ENCODE measurements at places on chromosomes 11 and 22.

DNA sequence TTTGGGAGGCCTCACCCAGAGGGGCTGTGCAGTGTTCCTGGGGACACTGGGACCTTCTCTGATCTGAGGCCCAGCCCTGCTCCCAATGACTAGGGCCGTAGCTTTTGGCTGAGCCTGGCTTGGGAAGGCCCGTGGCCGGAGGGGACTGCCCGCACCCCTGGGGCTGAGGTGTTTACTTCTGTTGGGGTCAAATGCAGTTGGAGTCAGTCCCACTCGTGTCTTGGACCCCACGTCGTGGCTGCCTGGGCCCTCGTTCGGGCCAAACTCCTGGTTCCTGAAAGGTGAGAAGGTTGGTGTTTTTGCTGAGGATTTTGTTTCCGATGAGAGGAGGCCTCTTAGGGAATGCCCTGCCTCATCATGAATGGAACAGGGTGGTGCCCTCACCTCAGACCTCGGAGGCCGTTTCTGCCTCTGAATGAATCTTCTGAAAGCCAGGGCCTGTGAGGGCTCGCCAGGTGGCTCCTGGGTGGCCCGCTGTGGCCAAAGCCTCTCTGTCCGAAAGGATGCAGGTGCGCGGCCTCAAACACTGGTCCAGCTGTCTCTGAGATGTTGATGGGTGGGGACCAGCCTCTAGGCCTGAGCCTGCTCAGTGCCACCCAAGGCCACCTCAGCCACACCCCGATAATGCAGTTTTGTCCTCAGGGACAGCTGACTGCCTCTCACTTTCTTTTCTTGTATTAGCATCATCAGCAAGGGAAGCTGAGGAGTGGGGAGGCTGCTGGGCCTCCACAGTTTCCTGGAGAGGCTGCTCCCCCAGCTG is 40.3 kb upstream of the A4GALT start:
- no peak for DNase-seq

- no peak for DNase-seq
Measured at GRCh38 chr22:17921871-17922821, 102.2 kb downstream of the MICAL3 start.

GRCh38 chr11:132073787-132074186 is 703.4 kb downstream of the NTM start:
- no peak for DNase-seq

DNA sequence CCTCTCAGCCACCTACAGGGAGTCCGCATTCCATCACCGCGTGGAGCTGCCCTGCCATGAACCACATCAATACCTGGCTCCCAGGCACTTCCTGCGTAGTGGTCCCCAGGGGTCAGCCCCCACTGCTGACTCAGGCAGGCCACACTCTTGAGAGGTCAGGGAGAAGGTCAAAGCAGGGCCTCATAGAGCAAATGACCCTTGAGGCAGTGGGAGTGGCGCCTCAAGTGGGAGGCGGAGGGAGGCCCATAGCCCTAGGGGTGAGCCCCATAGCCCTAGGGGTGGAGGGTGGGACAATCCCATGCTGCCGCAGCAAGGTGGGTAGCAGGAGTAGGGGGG is 5.0 kb downstream of the PRDX5 start:
- no peak for DNase-seq

DNA sequence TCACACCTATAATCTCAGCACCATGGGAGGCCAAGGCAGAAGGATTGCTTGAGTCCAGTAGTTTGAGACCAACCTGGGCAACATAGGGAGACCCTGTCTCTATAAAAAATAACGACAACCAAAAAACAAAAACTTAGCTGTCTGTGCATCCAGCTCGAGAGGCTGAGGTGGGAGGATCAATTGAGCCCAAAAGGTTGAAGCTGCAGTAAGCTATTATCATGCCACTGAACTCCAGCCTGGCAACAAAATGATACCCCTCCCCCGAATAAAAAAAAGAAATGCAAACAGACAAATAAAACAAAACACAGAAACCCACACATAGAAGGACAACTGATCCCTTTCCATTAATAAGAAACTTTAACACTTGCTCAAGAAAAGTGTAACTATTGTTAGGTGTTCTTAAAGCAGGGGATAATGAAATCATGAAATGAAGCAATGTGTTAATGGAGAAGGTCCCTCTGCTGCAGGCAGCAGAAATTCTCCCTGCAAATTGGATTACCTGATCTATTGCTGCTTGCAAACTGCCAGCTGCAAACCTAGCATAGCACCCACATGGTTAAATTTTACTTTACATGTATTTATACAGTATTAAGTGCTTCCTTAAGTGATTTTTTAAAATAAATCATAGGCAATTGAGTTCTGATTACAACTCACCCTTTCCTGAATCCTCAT is 226.3 kb downstream of the SBF2 start:
- DNase-seq: no peak

- DNase-seq: no peak
Measured at GRCh38 chr11:120061761-120062560, 76.0 kb downstream of the TRIM29 start.

DNA sequence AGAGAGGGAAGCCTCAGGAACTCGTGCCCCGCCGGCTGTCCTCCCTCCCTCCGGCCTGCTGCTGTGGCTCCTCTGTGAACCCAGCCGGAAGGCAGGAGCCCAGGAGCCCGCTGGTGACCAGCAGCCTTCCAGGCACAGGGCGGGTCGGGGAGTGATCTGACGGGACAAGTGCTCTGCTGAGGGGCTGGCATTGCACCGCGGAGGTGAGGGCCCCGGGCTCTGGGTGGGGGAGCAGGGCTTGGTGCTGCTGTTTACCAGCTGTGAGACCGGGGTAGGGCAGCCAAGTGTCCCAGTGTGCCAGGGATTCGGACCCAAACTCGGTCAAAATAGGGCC is 53.3 kb downstream of the FLRT1 start:
- DNase-seq: no peak

DNA sequence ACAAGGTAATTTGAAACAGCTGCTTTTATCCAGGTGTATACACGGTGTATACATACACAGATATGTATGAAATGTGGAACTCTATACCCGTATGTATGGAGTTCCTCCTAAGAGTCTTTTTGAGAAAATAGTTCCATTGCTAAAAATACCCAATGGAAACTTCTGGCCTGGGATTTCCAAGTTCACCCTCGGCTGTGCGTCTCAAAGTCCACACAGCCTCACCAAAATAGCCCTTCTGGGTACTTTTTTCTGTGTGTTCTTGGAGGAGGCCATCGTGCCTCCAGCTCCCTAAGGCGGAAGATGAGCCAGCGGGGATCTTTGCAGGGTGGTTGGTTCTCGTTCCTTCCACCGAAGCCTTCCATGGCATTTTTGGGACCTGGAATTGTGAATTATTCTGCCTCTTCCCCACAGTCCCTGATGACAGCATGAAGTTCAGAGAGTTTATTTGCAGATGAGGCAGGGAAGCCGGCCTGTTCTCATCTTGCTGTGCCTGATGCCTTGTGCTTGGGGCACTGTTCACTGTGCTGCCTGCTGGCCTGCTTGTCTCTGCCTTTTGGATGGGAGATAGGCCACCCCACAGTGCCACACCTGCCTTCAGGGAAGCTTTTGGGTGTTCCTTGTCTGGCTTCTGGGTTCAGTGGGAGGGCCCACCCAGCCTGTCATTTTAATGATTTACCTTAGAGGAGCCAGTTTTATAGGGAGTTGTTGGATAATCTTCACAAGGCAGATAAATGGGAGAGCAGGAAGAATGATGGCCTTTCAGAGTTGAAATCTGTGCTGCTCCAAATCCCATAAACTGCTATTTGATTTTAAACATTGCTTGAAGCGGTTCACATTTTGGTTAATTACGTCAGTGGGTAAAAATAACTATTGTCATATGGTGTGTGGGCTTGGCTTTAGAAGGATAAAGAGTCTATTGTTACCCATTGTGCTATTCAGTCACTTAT is 112.7 kb upstream of the OR4B1 start:
- DNase-seq: no peak

DNA sequence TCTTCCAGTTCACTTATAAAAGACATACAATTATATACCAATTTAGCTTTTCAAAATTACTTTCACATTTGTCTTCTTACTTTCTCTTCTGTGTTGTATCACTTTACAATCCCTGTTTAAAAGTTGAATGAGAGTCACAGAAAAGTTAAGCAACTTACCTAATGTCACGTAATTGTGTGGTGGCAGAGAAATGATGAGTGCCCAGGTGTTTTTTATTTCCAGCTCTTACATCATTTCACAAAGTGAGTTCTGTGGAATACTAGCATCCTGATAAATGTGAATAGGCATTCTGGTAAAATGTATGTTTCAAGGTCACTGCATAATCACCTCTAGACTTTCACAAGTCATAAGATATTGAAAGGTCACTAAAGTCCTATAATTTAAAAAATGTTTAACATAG is 133.0 kb upstream of the FIBIN start:
- DNase-seq: no peak

GRCh38 chr11:95507794-95508193 is 276.8 kb upstream of the SESN3 start:
- no peak for DNase-seq

DNA sequence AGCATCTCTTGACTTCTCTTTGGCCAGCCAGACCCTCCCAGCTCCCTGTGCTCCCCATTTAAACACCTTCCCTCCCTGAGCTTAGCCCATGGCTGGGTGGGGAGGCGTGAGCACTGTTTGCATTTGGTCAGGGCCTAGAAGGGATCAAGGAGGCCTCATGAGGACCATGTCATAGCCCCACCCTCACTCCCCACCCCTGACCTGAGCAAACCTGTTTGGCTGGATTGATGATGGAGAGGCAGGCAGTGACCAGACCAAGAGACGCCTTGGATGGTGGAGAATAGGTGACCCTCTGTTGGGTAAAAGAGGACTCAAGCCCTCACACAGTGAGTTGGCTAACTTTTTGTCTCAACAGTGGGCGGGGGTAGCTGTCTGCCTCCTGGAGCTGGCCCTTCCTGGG is 49.9 kb downstream of the ST3GAL4 start:
- no peak for DNase-seq

Data from activated CD4-positive, alpha-beta T cell treated with anti-CD3 and anti-CD28 coated beads, Interleukin-10, Interleukin-2, amounts not matched to agents 100 ng/mL and 50 ng/mL, durations not matched to agents 16 hours and 8 hours (primary cell).